ENCODE measurements at places on chromosomes 16 and 17.
A peak's percentile ranks its signal among the peaks of the same experiment; 100 is the strongest.

GRCh38 chr16:79316004-79316458 is 284.5 kb downstream of the MAF start:
- DNase-seq, result peak; percentile 37

GRCh38 chr17:19344311-19345066 is 18.0 kb downstream of the B9D1 start:
- no peak for DNase-seq

GRCh38 chr16:84868328-84868727 is 48.5 kb downstream of the CRISPLD2 start:
- no peak for DNase-seq

- DNase-seq, result no peak
Measured at GRCh38 chr17:76671912-76672262, 28.3 kb upstream of the ST6GALNAC1 start.

DNA sequence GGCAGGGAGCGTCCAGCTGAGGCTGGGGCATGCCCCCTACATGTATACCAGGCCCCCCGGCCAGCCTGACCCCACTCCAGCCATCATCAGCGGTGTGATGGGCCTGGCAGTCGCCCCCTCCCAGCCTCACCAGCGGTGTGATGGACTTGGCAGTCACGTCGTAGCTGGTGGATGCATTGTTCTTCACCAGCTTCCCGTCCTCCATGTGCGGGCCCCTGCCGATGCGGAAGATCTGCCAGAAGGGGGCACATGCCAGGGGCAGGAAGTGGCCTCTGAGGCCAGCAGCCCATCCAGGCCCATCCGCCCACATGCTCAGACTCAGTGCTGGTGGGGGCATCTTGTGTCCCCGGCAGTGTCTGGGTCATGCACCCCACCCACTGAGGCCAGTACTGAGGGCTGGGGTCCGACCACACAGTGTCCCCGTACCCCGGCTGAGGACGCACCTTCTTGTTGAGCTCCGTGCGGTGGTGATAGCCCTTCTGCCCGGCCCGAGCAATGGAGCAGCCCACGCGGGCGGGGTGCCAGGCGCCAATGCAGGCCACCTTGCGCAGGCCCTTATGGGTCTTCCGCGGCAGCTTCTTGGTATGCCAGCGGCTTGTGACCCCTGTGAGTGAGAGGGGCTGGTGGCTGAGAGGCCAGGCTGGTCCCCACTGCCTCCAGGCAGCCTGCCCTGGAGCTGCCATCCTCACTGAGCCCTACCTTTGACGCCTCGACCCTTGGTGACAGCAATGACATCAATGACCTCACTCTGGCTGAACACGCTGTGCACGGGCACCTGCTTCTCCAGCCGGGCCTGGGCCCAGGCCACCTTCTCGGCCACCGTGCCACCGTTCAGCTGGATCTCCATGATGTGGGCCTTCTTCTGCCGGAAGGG is 3.7 kb upstream of the MSRB1 start:
- no peak for DNase-seq

- peak; percentile 93 for DNase-seq
Measured at GRCh38 chr16:4734730-4735535, 596 bp downstream of the DNAAF8 start.

DNA sequence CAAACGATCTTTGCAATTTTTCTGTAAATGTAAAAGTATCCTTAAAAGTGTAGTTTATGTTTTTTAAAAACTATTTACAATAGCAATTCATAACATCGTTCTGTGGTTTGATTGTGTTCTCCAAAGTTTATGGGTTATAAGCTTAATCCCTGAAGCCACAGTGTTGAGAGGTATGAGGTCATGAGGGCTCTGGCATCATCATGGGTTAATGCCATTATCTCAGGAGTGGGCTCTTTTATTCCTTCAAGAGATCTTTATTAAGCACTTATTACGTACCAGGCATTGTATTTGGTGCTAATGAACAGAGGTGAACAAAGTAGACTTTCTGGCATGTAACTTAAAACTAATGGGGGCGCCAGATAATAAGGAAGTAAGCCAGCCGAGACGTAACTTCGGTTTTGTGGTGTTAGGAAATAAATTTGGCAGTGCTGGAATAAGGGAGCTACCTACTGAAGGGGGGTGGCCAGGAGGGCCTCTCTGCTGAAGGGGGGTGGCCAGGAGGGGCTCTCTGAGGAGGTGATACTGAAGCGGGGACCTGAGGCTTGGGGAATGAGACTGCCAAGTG is 158.1 kb downstream of the VPS53 start:
- no peak for DNase-seq

- DNase-seq, result no peak
Measured at GRCh38 chr17:17537311-17538099, 41.3 kb upstream of the RASD1 start.

GRCh38 chr16:89037261-89038152 is 56.1 kb upstream of the ACSF3 start:
- no peak for DNase-seq

GRCh38 chr17:80092959-80093358 is 8.4 kb upstream of the GAA start:
- no peak for DNase-seq

DNA sequence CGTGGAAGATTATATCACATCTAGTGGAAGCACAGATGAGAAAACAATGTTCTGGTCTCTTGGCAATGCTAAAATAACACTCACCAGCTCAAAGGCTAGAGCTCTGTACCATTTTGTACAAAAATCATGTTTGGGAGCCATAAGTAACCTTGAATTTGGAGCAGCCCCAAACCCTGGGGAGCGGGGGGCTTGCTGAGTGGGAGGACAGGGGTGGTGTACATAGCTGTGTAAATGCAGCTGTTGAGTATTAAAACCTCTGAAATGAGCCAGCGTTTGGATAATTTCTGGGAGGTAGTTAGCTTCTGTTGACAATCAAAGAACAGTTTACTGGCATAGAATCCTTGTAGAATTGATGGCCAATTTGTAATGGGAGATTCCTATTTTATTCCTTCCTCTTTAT is 4.3 kb downstream of the MYH8 start:
- DNase-seq, result no peak

DNA sequence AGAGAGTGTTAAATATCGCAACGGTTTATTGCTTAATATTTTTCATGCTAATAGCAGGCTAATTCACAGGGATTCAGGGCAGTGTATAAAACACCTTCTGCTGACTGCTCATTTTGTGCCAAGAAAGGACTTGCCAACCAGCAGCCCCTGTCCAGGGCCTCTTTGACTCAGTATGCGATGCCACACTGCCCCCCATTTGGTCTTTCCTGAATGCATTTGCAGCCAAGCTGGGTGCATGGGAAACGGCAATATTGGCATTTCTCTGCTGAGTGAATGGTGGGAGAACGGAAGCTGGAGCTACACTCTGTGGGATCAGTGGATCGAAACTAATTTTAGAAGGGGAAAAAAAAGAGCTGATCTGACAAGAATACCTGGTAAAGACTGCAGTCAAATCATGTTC is 152.9 kb upstream of the C16orf82 start:
- DNase-seq, result no peak

GRCh38 chr17:71496552-71496951 is 624.3 kb upstream of the SOX9 start:
- DNase-seq, result no peak

- DNase-seq, result no peak
Measured at GRCh38 chr17:37742762-37743611, 1.9 kb downstream of the HNF1B start.

DNA sequence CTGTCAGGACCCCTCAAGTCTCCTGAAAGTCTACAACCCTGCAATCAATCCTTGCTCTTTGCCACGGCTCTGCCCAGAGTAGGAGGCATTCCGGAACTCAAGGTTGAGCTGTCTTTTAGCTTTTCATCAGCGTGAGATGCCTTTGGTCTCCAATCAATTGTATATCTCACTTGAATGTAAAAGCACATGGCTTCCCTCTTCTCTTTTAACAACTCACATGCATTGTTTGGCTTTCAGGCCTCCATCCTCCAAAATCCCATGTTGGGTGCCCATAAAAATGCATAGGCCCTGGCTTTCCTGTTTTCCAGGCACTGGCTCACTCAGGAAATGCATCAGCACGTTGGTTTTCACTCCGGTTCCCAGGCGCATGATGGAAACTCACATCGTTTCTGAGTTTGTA is 64.0 kb upstream of the FOXF1 start:
- DNase-seq, result no peak

GRCh38 chr16:28258567-28258966 is 33.8 kb upstream of the SBK1 start:
- DNase-seq, result no peak

GRCh38 chr16:11328172-11329070 is 16.8 kb upstream of the RMI2 start:
- DNase-seq, result no peak

- no peak for DNase-seq
Measured at GRCh38 chr16:11624205-11624604, 37.5 kb upstream of the LITAF start.

DNA sequence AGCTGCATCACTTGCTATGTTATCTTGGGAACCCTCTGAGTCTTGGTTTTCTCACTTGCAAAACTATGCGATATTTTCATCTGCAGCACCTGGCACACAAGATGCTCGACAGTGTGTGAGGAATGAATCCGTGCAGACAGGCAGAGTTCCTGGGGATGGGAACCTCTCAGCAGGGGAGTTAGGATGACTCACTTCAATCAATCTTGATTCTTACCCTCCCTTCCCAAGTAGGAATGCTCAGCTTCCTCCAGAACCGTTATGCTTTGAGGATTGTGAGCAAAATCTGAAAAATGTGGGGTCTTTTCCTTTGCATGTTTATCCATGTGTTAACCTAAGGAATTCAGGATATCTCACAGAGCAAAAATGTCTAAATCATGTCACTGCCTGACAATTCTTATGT is 68.9 kb upstream of the HNF1B start:
- no peak for DNase-seq

DNA sequence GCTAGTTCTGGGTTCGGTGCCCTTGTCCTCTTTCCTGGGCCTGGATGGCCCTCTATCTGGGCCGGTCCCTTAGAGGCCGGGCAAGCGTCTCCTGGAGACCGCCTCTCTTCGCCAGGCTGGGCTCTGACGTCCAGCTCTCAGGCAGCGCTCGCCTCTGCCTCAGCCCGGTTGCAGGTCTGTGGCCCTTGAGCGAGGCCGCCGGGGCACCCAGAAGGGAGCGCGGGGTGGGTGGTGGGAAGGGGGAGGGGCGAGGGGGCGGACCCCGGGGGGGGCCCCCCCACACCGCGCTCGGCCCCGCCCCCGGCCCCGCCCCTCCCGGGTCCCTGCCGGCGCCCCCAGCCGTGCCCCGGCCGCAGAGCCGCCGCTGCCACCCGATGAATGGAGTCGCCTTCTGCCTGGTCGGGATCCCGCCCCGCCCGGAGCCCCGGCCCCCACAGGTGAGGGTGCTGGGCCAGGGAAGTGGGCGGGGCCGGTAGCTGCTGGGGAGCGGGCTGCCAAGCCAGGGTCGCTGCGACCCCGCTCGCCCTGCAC is at the start of gene ARHGAP23:
TSS of gene ARHGAP23 (plus strand) at position 353 of the 531 bp plus-strand sequence. CDS start at position 375, 22 bp downstream.
- DNase-seq, result peak; percentile 25

- DNase-seq, result no peak
Measured at GRCh38 chr16:55565086-55565485, 1.4 kb upstream of the CAPNS2 start.

- DNase-seq, result no peak
Measured at GRCh38 chr17:41835214-41835799, 725 bp downstream of the NT5C3B start.

DNA sequence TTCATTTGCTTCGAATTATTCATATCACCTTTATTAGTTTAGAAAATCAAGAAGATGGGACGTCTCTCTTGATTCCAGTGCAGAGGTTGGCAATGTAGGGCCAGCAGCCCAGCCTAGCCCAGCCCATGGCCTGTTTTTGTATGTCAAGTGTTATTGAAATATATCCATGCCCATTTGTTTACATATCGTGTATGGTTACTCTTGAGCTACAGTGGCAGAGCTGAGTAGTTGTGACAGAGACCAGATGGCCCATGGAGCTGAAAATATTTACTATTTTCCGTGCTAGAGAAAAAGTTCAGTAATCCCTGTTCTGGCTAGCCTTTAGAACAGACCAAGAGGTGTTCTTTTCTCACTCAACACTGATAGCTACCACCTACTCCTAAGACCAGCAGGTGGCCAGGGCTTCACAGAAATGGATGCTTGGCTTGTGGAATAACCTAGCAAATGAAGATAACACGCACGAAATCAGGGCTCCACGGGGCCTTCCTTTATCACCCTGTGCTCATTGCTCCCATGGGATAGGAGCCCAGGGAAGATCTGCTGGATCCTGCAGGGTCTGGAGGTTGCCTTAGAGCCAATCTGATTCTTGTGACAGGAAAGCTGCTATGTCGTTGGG is 123.2 kb upstream of the ANKFN1 start:
- DNase-seq, result no peak

DNA sequence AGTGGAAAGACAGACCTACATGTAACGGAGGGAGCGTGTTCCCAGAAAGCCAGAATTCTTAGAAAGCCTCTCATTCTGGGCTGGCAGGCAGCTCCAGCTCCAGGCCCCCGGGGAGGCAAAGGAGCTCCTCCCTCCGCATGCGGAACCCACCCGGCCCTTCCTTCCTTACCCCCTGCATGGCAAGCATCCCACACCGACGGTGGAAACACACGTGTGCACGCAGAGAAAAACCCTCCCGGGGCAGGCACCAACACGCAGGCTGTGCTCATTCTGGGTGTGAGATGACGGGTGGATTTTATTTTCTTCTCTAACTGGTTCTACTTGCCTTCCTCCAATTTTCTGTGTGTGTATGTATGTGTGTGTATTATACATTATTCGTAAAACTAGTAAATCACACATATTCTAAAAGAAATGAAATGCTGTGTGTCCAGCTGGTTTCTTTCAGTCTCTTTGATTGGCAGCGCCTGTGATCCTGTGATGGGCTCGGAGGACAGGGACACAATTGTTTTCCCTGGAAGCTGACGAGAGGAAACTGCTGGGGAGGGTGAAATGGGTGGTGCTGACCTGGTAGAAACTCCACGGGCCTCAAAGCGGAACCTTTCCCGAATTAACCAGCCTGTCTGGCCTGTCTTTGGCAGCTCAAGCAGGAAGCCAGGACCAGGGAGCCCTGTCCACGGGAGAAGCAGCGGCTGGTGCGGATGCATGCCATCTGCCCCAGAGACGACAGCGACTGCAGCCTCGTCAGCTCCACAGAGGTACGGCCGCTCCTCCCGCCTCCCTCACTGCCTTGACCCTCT is 22.2 kb downstream of the CARD14 start:
- no peak for DNase-seq
